Ecto neural progenitor cell (in vitro differentiated cells): ENCODE measurements at places on chromosomes 6 and 20.

- DNase-seq, result no peak
Measured at GRCh38 chr20:10828180-10828579, 154.4 kb upstream of the JAG1 start.

DNA sequence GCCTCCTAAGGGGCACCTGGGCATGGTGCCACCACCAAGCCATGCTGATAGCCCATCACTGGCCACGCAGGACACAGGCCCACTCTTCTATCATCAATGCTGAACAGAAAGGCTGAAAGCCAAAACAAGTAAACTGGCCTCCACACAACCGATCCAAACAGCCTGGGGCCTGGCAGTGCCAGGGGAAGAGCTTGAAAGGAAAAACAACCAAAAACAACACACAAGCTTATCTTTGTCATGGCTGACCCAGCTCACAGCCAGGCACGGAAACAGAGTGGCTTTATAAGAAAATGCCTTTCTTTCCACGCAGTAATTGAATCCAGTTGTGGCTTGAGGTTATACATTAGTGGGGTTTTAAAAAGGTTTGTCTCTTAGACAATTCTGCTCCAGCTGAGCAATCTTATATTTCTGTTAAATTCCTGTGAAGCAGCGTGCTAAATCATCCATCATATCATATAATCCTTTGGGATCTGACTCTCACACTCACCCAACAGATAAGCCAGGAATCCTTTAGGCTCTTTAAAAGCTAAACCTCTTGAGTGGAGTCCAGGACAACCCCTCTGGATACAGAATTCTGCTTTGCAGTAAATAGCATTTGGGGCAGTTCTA, 65.4 kb upstream of the SLC22A16 start:
- no peak for DNase-seq

- DNase-seq, result no peak
Measured at GRCh38 chr6:118485601-118486550, 62.2 kb upstream of the PLN start.

GRCh38 chr20:57567471-57568079, 6.7 kb downstream of the PCK1 start:
- DNase-seq, result no peak

DNA sequence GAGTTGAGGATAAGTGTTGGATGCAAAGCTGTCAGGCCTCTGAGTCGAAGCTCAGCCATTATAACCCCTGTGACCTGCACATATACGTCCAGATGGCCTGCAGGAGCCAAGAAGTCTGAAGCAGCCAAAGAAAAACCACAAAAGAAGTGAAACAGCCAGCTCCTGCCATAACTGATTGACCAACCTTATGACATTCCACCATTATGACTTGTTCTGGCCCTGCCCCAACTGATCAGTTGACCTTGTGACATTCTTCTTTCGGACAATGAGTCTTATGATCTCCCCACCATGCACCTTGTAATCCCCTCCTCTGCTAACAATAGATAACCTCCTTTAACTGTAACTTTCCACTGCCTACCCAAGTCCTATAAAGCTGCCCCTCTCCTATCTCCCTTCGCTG, 133.7 kb upstream of the AGPAT4 start:
- DNase-seq, result no peak

- DNase-seq, result no peak
Measured at GRCh38 chr6:72206606-72207005, 320.3 kb downstream of the RIMS1 start.

GRCh38 chr6:167244064-167244960, 46.8 kb upstream of the UNC93A start:
- no peak for DNase-seq

DNA sequence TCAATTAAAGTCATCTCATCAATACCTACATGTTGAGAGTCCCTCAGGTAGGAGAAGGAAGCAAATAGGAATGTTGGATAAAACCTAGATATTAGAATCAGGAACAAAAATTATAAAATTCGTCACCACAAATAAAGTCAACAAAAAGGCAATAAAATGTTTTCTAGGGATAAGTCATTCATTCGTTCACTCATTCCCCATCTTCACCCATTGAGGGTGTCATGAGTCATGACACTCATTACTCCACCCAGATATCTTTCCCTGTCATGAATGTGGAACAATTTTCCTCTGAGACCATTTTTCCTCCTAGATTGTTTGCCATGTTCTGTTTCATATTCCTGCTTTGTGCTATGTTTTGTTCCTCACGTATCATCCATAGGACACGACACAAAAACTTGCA, 50.9 kb upstream of the OLIG3 start:
- no peak for DNase-seq

DNA sequence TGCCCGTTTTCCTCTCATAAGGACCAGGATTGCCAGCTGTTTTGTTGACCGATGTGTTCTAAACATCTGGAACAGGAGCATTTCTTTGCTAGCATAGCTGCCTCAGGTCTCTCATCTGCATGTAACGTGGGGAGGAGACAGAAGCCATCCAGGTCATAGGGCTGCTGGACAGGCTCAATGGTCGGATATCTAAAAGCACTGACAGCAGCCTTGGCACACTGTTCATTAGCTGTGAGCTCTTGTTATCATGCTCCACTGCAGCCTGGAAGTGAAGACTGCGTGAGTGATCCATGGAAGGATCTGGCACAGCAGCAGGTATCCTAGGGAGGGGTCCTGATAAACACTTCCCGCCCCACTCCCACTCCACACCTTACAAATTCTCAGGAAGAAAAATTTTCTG, 175.3 kb downstream of the LRFN2 start:
- DNase-seq, result no peak
